ENCODE measurements at places on chromosomes 5 and 9.

- no peak for DNase-seq
These were observed 72.4 kb downstream of the MSX2 start for GRCh38 chr5:174796711-174797192.

DNA sequence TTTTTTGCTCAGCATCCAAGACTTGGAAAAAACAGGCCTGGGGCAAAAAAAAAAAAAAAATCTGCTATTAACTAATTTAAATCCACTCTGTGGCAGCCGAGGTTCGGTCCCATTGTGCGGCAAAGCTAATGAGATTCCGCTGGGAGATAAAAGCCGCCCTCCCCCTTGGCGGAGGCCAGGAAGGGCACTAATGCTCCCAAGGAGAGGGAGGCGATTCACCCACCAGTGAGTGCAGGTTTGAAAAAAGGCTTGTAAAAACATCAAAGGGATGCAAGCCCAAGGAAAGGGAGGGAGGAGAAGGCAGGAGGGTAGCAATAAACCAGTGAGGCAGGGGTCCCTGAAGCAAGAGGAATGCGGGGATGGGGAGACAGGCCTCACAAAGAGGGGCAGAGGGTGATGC lies 129.5 kb upstream of the RAPGEF1 start:
- no peak for DNase-seq

DNA sequence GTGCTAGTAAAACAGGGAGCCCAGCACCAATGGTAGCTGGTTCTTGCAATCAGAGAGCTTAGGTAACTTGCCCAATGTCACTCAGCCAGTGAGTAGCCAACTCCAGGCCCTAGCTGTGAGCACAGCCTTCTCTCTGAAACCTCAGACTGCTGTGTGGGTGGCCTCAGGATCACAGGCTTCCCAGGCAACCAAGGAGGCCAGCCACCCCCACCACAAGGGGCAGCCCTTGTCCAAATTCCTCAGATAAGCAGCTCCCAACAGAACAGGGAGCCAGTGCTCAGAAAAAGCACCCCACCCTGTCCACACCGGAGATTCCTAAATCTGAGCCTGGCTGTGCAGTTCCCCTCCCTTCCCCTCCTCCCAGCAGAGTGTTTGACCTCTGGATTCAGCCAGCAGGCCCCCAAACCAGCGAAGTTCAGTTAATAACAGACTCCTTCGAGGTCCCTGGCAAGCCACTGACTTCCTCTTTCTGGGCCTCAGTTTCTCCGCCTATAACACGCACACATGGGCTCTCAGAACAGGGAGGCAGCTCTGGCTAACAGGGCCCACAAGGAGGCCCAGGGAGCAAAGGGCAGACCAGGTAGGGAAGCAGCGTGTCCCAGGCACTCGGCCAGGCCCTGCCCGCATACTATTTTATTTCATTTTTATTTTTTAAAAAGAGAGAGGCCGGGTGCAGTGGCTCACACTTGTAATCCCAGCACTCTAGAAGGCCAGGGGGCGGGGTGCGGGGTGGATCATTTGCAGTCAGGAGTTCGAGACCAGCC lies 2.7 kb downstream of the EEIG1 start:
- peak; percentile 73 for DNase-seq

DNA sequence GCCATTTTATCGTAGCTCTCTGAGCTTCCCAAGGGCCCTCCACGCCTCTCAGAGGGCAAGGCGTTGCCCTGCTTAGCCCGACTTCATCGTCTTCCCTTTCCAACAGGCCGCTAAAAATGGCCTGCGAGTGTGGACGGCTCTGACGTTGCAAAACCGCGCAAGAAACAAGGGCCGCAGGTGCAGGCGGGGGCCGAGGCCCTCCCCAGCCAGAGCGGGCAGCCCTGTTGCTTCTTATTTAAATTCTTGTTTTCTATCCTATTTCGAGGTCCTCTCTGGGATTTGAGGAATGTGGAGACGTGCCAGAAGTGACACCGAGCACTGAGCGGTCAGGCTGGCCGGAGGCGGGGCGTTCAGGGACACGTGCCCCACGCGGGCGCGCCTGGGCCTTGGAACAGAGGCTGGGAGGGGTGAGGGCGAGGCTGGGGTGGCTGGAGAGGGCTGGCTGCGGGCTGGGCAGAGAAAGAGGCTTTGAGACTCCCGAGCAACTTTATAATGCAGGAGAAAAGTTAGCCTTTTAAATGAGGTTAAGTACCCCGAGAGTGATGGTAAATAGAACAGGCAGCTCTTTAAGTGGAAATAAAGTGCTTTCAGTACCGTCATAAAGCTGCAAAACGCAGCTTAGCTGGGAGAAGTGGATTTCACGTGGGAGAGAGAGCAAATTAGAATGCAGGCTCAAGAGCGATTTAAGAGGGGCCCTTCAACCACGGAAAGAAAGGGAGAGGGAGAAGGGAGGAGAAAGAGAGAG lies 243.6 kb downstream of the AUH start:
- DNase-seq, result peak; percentile 86

DNA sequence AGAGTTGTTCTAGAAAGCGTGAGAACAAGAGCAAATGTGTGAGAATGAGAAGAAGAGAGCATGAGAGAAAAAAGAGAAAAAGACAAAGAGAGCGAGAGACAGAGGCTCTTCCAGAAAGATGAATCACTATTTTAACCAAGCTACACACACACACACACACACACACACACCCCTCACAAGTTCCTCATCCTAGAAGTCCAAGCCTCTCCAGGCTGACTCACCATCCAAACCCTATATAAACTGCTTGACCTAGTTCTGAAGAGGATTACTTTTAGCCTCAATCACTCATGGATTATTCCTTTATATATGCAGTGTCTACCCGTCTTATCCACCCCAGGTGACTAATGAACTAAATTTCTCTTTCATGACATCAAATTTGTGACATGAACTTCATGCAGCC lies 37.6 kb downstream of the C9orf57 start:
- peak; percentile 66 for DNase-seq

DNA sequence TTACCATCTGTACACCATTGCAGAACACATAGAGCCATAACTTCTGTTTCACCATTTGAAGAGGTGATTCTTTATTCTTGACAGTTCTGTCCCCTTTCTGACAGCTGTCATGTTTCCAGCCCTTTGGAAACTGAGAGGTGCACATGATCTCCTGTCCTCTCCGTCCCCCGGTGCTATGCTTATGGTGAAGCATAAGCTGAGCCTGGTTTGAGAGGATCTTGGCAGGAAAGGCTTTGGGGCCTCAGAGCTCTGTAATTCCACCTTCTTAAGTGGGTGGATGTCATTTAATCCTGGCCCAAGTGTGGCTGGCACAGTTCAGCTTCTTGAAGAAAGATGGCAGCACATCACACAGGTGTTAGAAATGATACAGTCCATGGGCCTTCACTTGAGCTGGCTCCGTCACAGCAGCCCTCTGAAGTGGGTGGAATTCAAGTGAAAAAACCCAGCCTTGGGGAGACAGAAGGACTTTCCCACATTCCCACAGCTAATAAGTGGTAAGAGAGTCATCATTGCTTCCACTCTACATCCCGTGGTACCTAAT lies 30.7 kb upstream of the GRPEL2 start:
- no peak for DNase-seq
